ENCODE measurements at places on chromosomes 2 and 18.

DNA sequence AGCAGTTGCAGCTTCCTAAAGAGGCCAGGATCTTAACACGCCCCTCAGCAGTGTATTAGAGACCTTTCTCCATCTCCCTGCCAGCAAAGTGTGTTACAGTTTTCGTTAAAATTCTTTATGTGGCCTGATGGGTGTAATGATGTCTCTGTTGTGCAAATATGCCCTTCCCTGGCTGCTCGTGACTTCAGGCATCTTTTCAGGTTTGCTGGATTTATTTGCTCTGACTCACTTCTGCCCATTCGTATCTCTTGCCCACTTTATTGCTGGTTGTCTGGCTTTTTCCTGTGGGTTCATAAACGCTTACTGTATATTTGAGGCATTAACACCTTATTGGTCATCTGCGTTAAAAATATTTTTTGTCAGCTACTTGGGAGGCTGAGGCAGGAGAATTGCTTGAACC lies 134.5 kb downstream of the ASB1 start:
- DNase-seq = peak; percentile 5

- DNase-seq = no peak
These were observed 5.6 kb upstream of the SMIM21 start for GRCh38 chr18:75433098-75433497.

DNA sequence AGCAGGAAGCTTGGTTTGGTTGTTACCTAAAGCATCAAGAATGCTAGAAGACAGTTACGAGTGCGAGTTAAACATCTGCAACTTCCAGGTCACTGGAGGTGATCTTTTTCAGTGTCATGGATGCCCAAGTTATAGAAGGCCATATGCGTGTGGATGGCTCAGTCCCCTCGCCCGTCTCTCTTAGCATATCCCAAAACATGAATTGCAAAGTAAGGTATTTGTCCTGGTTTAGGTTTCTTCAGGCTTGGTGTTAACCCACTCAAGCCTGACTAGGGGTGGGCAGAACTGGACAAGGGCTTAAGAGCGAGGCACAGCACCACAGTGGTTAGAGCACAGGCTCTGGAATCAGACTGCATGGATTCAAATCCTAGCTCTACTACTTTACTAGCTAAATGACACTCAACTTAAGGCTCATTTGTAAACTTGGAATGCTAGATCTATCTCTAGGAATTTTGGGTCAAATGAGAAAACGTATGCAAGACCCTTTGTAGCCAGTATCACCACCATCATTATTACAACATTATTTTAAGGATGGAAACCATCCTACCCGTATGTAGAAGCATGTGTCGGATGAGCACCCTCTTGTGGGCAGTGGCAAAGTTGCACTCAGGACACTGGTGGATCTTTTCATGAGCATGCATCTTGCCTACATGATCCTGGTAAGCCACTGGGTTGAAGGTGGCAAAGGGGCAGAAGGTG lies 11.2 kb downstream of the ZNF142 start:
- peak; percentile 68 for DNase-seq

GRCh38 chr2:200930947-200931626 lies 32.4 kb downstream of the ORC2 start:
- no peak for DNase-seq

DNA sequence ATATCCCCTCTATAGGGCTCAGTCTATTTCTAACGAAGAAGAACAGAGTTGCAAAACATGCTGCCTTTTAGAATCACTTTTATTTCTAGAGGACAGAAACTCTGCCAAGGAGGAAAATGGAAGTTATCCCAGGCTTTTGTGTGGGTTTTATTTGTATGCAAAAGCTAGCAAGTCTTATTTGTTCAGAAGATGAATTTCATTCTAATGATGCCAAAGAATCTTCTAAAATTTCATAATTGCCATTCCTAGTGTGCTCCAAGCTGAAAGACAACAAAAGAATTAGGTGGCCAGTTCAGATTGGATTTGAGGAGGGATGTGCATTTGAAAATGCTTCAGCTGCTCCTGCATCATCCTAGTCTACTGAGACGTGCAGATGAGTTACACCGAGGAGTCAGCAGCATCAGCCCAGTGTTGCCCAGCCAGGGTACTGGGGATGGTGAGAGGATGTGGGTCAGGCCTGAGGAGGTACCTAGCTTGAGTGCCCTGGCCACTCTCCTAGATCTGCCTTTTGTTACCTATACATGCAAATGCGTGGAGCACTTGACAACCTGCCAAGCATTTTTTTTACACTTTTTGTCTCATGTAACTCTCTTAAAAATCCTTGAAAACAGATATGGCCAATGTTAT lies 80.1 kb downstream of the KCNS3 start:
- DNase-seq = peak; percentile 64

DNA sequence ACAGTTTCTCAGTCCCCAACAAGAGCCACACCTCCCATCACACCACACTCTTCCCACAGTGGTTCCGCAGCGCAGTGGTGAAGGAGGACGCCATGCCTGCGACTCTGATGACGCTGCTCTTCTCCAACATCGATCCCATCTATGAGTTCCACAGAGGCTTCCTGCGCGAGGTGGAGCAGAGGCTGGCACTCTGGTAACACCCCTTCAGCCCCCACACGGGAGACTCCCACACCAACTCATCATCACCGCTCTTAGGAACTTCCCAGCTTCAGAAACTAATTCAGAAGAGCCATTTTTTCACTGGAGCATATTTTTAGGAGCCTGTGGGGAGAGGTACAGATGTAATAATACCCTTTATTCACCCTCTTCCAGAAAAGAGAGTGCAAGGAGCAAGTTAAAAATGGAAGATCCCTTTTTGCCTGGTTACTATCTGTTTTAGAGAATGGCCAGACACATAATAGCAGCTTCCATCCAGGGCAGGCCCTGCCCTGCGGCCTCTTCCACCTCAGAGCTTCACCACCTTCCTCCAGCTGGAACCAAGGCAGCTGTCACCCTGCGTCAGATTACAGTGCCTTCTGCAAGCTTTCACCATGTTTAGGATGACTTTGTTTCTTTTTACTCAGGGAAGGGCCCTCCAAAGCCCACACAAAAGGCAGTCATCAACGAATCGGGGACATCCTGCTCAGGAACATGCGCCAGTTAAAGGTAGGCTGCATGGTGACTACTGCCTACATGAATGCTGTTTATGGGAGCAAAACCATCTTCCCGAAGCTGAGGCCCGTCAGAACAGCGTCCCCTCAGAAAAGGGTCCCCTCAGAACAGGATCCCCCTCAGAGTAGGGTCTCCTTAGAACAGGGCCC lies 44.9 kb downstream of the STK25 start:
- DNase-seq = no peak

DNA sequence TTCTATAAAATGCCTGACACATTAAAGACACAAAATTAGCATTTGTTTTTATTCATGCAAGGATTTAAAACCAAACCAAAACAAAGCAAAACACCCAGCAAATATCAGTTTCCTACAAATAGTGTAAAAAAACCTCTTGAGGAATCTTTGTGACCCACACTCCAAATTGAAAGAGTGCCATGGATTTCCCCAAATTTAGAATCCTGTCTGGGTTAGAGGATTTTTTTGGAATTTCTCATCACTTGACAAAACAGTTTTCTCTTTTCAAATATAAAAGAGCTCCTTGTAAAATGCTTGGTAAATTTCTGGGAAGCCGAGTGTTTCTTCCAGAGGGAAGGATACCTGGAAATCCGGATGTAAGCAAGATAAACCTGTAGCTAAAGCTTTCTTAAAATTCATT lies 1.7 kb upstream of the FN1 start:
- DNase-seq = peak; percentile 62

- peak; percentile 29 for DNase-seq
These were observed 134.2 kb upstream of the CHAC2 start for GRCh38 chr2:53633441-53633840.

- no peak for DNase-seq
These were observed 183.2 kb downstream of the KLHL29 start for GRCh38 chr2:23568211-23568610.

DNA sequence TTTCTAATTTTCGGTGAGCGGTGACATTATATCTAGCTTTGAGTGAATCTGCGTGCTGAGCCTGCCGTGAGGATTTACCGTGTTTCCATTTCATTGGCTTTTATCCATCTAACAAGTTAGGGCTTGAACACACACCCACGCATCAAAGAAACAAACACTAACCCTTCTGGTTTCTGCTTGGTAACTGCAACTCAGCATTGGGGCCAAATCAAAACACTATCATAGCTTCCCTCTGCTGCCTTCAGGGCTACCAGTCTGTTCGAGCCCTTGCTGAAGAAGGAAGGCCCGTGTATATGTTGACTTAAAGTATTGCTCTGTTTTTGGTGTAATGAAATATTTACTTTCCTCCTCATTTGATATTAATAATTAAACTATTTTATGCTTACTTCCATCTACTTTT lies 227.2 kb downstream of the PHLPP1 start:
- DNase-seq = no peak

Data from AG10803 (cell line).